NCI-H82 (cell line): ENCODE measurements at places on chromosomes 5 and 9.

GRCh38 chr9:134211811-134212485 is 47.6 kb upstream of the RNU6ATAC start:
- DNase-seq: no peak

GRCh38 chr9:97623946-97624345 is 9.2 kb downstream of the TSTD2 start:
- DNase-seq: no peak

DNA sequence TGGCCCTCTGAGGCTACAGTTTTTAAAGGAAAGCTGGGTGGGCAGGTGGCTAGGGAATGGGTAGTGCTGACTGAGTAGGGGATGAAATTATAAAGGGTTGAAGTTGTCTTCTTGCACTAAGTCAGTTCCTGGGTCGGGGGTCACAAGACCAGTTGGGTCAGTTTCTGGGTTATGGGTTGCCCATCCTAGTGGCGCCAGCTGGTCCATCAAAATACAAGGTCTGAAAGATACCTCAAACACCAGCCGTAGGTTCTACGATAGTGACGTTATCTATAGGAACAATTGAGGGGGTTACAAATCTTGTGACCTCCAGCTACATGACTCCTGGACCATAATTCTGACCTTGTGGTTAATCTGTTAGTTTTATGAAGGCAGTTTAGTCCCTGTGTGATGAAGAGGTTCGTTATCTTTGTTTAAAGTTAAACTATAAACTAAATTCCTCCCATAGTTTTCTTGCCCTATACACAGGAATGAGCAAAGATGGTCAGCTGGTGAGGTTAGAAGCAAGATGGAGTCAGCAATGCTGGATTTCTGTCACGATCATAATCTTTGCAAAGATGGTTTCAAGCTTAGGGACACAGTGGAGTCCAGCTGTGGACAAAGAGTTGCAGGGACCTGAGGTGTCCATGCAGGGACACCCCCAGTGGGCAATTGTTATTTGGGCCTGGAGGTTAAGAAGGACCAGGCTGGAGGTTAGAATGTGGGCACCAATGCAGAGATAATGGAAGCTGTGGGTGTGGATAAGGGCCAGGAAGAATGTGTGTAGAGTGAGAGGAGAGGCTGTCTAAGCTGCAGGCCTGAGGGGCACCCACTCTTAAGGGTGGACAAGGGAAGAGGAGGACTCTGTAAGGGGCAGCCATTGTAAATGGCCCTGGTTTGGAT is 14.0 kb upstream of the CREBRF start:
- no peak for DNase-seq

DNA sequence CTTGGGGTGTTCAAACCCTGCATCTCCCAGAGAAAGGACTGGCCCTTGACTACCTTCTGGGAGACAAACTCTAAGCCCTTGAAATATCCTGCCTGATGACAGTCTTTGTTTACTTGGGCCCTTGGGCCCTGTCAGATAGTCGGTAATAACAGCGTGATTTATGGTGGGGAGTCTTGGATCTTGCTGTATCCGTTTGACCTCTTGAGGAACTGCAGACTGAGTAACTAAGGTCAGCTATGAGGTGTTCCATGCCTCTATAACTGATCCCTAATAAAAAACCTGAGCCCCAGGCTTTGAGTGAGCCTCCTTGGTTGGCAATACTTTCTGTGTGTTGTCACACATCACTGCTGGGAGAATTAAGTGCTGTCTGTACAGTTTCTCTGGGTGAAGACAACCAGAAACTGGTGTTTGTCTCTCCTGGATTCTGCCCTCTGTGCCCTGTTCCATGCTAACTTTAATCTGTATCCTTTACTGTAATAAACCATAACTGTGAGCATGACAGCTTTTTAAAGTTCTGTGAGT is 56.2 kb upstream of the ANKRD33B start:
- DNase-seq: peak; percentile 94

- peak; percentile 31 for DNase-seq
These were observed 68.5 kb downstream of the TMC1 start for GRCh38 chr9:72589667-72590521.

DNA sequence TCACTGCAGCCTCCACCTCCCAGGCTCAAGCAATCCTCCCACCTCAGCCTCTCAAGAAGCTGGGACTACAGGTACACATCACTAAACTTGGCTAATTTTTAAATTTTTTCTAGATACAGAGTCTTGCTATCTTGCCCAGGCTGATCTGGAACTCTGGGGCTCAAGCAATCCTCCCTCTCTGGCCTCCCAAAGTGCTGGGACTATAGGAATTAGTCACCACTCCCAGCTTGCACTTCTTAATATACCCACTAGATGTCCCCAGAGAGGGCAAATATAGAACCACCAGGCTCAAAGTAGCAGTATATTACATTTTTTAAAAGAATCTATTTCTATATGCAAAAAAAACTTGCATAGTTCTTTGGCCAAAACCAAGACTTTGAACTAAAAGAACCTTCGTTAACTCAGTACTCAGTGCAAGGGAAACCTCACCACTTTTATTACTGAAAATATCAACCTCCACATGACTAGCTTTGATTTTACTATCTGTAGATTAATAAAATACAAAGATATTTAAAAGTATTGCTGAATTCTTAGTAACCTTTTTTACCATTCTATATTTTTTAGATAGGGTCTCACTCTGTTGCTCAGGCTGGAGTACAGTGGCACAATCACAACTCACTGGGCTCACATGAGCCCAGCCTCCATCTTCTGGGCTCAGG is 25.8 kb upstream of the HSD17B3 start:
- DNase-seq: peak; percentile 66

DNA sequence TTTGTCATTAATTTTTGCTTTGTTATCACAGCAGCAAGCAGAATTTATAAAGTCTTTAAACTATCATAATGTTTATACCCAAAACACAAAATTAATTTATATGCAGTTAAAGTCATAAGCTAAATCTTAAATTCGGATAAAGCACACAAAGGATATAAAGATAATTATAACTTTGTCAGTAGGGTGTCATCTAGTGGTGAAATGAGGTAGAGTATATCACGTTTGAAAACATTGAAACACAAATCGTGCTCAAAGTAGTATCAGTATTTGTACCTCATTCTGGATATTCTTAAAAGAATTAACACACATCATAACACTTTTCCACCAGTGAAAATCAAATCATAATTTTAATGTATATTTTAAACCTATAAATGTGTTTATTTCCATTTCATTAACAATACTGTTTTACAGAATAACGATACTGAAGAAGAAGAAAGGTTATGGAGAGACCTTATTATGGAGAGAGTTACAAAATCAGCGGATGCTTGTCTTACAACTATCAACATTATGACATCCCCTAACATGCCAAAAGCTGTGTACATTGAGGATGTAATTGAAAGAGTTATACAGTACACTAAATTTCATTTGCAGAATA is 129.5 kb downstream of the NIPBL start:
- peak; percentile 11 for DNase-seq

DNA sequence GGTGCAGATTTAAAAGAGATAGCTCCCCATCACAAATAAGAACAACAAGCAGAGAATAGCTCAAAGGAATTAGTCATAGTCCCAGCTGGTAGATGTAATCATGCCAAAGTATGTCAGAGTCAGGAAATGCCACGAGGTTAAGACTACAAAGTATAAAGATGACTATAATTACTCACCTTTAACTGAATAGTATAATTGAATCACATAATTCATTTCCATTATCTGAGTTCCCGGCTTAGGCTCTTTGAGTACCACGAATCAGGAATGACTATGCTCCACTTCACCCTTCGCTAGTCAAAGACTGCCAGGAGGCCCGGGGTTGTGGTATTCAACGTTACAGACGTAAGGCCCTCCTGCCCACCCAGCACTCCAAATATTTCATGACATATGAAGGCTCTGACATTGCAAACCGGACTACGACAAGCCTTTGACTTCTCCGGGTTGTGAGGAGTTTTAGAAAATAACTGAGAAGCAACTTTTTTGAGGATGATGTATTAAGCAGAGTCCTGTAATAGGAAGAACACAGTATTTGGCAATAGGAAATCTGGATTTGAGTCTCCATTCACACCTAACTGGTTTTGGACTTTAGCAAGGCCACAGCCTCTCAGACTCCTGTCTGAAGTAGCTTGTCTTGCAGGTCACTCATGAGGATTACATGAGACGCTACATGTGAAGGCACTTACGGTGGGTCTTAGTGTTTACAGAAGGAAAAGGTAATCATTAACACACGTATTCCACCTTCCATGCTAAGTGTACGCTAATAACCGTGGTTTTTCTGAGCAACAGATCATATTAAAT is 64.6 kb downstream of the ENC1 start:
- no peak for DNase-seq

- no peak for DNase-seq
These were observed 447.8 kb downstream of the MTRR start for GRCh38 chr5:8316608-8317280.

GRCh38 chr5:171541341-171541776 is 121.9 kb downstream of the FGF18 start:
- no peak for DNase-seq

- no peak for DNase-seq
These were observed 1.4 kb upstream of the FTMT start for GRCh38 chr5:121850272-121850671.

DNA sequence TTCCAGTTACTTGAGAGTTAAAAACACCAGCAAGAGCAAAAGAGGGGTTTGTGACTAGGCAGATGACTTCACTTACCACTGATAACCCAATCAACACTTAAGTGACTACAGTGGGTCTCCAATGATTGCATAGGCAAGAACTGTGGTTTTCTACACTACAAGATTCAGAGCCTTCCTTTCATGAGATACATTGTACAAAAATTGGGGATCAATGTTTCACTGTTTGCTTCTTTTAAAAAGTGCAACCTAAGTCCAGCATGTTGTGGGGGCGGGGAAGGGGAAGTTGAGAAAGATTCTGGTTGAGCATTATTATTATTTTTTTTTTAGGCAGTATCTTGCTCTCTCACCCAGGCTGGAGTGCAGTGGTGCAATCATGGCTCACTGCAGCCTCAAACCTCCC is 3.6 kb downstream of the IQGAP2 start:
- no peak for DNase-seq

DNA sequence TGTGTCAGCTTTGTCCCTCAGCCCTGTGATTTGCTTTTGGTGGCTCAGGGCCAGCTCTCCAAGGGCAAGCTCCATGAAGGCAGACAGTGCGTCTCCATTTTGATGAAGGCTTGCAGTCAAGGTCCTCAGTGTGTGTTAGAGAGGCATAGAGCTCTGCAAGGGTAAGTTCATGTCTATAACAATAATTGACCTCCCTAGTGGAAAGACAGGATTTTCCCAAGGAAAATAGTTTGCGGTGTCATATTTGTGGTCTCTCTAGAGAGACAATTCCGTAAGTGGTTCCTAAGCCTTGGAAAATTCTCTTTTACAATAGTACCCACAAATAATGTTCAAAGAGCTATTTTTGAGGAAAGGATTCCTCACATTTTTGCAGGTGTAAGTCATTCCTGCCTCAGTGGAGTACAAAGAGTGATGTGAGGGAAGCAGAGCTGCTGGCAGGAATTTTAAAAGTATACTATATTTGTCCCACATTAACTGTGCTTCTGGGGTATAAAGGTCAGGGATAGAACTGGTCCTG is 40.2 kb downstream of the SLC1A3 start:
- DNase-seq: no peak

DNA sequence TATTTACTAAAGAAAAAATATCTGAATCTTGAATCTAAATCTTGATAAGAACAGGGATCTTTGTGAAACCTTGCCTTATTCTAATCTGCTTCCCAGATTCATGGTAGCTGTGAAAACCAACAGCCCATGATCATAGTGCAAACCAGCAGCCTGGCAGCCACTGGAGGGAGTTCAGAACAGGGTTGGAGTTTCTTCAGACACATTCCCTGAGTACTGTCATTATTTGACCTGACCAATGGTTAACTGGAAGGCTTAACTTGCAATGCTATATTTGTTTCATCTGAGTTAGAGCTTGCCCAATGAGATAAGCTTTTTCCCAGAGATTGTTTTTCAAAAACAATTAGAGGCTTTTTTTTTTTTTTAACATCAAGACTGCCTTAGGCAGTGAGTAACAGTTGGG is 47.8 kb downstream of the LOX start:
- DNase-seq: no peak

DNA sequence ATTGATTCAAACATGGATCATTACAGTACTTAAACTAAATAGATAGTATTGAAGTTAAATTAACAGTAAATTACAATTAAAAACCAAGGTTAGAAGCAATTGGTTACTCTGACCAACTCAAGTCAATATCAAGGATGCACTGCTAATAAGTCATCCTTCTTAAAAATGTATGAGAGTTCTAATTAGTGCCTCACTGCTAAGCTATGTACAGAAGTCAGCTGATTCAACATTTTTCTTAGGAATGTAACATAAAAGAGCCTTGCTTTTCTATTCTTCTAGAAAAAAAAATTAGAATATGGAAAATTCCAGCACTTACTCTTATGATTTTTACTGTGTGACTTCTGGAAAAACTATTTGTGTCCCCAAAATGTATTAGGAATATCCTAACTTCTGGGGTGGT is 75.7 kb upstream of the FBN2 start:
- DNase-seq: no peak

DNA sequence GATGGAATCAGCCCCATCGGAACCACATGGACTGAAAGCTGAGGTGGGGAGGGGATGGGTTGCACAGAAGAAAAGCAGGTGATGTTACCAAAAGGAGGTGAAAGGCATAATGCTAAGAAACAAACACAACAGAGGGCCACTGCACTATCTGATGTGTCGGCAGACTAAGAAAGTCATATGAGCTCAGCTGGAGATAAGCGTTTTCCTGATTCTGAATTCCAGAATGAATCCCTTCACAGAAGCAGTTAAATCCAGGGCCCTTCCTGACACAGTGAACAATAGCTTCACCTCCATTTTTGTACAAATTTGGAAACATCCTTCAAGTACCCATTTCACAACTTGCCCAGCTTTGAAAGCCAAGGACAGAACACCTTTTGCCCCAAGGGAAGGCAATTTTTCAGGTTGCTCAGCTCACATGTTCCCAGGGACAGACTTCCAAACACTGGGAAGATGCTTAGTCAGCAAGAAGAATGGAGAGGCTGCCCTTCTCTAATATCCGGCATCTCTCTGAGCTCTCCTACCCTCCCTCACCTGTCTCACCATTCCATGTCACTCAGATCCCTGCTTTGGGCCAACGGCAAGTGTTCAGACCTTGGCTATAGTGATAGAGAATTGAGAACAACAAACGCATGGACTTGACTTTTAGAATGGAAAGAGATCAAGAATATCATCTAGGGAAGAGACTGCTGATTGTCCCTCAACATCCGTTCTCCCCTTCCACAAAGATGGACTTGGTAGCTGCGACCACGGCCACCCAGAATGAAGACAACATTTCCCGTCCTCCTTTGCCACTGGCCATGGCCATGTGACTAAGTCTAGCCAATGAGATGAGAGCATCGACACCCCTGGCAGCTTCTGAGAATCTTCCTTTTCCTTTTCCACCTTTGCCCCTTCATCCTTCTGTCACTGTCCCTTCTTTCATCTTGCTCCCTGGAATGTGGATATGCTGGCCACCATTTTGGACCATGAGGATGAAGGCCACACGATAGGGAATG is 68.6 kb upstream of the IL17B start:
- DNase-seq: no peak

DNA sequence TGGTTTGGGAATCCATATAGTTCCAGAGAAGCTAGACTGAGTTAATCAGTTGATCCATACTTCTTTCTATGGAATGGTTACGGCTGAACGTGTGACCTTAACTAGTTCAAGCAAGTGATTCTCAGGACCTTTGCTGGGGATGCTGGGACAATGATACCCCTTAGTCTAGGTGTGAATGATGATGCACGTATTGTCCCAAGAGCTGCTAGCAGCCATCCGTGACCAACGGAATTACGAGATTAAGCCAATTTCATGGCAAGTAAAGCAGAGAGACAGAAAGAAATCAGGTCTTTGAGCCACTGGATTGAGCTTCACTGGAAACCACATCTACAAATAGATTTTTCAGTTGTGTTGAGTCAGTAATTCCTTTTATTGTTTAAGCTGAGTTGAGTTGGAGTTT is 99.2 kb upstream of the LIFR start:
- no peak for DNase-seq
